ENCODE measurements at places on chromosomes 7 and 10.
A peak's percentile ranks its signal among the peaks of the same experiment; 100 is the strongest.

DNA sequence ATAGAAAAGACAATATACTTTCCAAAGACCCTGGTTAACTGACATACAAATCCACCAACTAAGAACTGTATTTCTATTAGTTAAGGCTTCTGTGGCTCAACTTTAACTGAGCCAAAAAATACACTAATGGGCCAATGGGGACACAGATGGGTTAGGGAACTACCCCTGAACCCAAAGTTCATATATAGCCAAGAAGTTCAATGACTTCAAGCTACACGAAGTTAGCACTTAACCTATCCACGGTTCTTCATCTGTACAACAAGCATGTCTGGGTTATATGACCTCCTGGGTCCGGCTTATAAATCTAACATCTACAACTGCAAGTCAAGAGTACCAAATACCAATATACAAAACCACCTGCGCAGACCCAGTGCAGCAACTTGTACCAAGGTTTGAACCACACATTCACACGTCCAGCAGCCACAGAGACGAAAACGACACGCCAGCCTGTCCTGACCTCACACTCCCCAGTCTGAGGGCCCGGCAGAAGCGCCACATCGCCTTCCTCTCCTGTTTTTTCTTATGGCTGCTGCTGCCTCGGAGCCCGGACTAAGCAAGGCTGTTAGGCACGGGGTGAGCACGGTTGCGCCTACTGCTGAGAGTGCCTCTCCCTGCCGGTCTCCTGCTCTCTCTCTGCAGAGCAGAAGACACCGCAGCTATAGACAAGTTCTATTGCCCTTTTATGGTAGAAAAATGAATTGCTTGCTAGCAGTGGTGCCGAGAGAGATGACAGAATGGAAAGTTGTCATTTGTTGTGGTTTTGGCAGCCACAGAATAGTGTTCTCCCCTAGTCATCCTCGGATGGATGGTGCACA is 86.3 kb downstream of the RNF216 start:
- no peak for DNase-seq

GRCh38 chr10:110775406-110775805 is 96.3 kb upstream of the PDCD4 start:
- DNase-seq: no peak

DNA sequence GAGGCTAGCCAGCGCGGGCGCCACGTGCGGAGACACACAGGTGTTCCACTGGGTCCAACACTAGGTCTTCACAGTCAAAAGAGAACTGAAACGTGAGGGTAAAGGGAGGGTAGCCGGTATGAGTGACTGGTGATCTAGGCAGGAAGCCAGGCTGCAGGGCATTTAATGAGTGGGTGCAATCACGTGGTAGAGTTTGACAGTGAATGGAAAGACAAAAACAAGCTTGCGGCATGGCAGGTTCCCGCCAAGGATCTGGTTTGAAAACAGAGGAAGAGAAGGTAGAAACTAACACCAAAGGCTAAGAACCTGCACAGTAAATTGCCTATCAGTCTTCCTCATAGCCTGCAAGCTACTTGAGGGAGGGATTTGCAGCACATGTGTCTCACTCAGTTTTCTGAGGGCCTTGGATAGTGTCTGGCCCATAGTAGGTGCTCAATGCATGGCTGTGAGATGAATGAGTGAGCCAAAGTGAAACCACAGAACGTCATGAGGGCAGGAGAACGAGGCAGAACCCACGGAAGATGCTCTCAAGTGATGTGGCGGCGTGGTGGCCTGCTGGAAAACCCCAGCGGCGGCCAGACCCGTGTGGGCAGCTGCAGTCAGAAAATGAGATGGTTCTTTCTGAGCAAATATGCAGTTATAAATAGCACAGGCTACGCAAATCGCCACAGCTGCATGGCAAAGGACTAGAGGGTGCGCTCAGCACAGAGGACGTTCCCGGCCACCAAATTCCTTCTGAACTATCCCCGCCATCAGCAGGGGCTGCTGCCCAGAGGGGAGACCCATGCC is 183.6 kb upstream of the NFE2L3 start:
- no peak for DNase-seq

DNA sequence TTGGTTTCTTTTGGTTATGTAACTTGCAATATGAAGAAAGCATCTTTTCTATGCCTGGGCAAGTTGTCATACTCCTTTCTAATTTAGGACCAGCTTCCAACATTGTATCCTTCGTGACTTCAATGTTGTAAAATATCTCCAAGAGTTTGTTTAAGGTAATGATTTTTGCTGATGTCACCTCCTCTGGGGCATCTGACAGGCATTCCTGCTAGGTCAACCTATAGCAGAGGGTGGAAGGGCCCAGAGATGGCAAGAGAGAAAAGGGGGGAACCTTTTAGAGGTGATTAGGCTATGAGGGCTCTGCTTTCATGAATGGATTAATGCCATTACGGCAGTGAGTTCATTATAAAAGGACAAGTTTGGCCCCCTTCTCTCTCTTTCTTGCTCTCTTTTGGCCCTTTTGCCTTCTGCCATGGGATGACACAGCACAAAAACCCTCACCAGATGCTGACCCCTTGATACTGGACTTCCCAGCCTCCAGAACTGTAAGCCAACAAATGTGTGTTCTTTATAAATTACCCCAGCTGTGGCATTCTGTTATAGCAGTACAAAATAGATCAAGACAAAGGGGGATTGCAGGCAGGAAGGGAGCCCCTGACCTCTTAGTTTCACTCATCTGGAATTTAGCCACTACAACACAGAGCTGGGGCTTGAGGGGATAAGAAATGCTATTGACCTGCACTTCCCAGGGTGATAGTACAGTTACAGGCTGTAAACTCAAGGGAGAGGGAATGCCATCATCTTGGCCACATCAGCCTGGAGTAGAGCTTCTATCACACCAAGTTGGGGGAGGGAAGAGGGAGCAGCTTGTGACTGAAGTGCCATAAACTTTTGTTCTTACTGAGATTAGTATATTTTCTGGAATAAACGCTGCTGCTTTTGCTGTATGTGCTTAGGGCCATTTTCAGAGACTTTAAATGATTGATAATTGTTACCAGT is 195.9 kb downstream of the CFTR start:
- DNase-seq: no peak

- DNase-seq: no peak
These were observed 13.1 kb upstream of the ASB4 start for GRCh38 chr7:95472581-95473161.

GRCh38 chr10:63423494-63423893 is 42.3 kb downstream of the JMJD1C start:
- no peak for DNase-seq

DNA sequence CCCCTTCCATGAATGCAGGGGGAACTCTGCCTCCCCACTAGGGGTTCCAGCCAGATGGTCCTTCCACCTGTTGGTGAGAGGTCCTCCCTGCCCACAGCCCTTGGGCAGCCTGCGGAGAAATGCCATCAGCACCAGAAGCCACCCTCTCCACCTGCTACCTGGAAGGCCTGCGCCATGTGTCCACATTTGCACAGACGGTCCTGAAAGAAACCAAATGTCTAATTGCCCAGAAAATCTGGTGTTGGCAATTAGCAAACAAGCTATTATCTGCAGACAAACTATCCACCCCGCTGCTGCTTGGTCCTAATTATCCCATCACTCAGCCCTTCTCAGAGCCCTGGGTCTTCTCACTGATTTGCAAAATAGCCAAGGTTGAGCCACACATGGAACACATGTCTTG is 32.3 kb downstream of the HSPA12A start:
- peak; percentile 46 for DNase-seq

GRCh38 chr10:12466704-12467305 is 117.5 kb downstream of the CAMK1D start:
- DNase-seq: peak; percentile 53

GRCh38 chr7:40455485-40455884 is 320.7 kb downstream of the SUGCT start:
- DNase-seq: no peak

DNA sequence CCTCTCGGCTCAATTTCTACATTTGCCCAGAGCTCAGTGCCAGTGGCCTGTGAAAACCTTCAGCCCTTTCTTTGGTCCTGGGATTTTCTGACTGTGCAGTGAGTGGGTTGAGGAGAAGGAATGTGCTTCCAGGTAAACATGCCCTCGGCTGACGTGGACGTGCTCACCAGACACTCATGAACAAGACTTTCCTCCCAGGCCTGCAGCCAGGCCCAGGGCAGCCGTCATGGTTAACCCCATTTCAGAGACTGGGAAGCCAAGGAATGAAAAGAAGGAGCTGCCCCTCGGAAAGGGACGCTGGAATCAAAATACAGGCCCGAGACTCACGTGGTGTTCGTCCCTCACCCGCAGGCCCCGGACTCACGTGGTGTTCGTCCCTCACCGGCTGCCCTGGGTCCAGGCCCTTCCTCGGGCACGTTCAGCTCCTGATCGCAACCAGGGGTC is 8.8 kb upstream of the CALML5 start:
- DNase-seq: no peak

GRCh38 chr10:126434235-126434634 is 46.0 kb upstream of the ADAM12 start:
- DNase-seq: no peak

DNA sequence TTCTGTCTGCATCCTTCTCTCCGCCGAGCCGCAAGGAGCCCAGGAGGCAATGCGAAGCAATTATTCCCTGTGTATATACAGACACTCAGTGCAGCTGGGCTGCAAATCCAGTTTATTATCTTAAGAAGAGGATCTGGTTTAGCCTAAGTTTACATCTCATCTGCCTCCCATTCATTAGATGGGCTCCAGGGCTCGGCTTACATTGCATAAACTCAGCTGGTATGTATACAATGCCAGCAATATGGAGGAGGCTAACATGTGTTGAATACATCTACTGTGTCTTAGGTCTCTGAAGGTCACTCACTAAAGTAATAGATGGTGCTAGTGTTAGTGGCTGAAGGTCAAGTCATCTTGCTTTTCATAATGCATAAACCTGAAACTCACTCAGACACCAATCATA is 996.8 kb downstream of the KCNMA1 start:
- DNase-seq: no peak

GRCh38 chr10:31847515-31847914 is 81.1 kb downstream of the ARHGAP12 start:
- DNase-seq: no peak

- DNase-seq: no peak
These were observed 361.6 kb downstream of the FGFR2 start for GRCh38 chr10:121236621-121237020.

- DNase-seq: no peak
These were observed 13.9 kb downstream of the ZNF488 start for GRCh38 chr10:47370015-47370767.

DNA sequence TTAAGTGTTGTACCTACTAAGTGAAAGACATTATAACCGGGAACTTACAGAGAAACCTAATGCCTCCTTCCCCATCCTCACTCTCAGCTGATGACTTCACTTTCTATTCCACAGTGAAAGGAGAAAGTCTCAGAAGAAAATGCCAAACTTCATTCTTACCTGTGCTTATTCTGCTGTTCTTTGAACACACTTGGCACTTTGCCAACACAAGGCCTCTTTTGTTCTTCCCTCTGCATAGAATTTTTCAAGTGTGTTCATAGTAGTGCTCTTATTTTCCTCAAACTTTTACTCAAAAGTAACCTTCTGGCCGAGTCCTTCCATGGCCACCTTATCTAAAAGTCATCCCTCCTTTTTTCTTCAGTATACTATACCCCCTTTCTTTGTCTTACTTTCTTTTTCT is 59.4 kb upstream of the ETV1 start:
- no peak for DNase-seq

DNA sequence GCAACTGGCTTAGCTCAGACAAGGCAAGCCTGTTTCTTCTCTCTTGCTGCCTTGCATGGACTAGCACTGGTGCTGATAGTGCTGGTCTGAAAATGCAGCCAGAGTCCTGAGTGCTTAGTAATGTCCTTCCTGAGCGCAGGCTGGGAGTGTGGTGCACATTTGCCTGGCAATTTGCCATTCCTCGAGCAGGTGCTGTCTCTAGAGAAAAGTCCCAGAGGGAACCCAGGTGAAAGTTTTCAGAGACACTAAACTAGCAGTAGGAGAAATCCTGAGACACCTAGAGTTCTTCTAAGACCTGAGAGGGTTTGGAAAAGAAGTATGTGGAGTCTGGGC is 1.9 kb downstream of the SFTPD start:
- no peak for DNase-seq

DNA sequence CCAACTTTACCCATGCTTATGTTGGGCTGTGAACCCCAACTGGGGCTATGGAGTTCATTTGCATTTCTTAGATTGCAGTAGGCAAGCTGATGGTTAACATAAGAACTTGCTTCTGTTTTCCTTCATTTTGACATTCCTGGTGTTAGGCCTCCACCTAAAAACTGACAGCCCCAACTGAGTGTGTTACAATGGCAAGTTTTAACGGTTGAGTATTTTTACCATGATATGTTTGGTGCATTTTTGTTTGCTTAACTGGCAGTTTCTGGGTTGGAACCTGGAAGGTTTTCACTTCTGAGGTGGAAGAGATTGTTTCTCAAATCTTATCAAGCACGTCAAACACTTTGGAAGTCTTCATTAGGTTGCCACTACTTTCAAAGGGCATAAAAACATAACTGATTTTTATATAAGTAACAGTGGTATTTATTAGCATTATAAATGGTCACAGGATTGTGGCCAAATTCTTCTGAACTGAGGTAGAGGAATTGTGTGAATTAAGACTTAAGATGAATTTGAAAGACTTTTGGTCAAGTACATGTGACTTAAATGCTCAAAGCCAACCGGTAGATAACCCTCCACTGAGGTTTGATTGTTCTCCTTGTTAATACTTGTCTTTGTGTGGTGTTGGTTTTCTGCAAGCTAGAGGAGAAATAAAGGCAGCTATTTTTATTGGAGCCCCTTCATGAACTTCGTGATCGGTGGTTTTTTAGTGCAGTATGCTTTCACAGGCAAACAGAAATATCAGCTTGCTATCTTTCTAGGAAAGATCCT is 2.8 kb downstream of the BMI1 start:
- no peak for DNase-seq

- DNase-seq: no peak
These were observed 10.7 kb upstream of the AKR1B1 start for GRCh38 chr7:134469622-134470021.

- no peak for DNase-seq
These were observed 51.9 kb upstream of the CHST15 start for GRCh38 chr10:124145109-124145870.

- DNase-seq: no peak
These were observed 705.0 kb downstream of the PARD3 start for GRCh38 chr10:34109952-34110702.

GRCh38 chr10:84820120-84820519 is 491.7 kb downstream of the CCSER2 start:
- DNase-seq: no peak

GRCh38 chr7:157757776-157758467 is 421.1 kb downstream of the DNAJB6 start:
- DNase-seq: no peak
